ENCODE measurements at places on chromosomes 12 and 14.

GRCh38 chr12:2980630-2981029 is 21.4 kb downstream of the TEAD4 start:
- DNase-seq, result no peak

DNA sequence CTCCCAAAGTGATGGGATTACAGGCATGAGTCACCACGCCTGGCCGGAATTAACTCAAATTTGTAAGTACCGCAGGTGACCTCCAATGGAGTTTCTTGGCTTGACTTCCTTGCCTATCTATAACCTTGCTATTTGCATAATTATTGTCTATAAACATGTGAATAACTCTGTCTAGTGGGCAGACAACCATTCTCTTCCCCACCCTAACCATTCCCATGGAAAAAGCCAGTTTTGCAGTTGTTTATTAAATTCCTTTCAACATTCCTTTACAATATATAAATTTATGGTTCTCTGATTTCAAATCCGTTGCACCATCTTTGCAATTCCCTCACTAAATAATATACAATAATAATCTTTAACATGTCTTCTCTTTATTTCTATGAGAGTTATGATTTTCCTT is 61.0 kb upstream of the ZDHHC17 start:
- no peak for DNase-seq

DNA sequence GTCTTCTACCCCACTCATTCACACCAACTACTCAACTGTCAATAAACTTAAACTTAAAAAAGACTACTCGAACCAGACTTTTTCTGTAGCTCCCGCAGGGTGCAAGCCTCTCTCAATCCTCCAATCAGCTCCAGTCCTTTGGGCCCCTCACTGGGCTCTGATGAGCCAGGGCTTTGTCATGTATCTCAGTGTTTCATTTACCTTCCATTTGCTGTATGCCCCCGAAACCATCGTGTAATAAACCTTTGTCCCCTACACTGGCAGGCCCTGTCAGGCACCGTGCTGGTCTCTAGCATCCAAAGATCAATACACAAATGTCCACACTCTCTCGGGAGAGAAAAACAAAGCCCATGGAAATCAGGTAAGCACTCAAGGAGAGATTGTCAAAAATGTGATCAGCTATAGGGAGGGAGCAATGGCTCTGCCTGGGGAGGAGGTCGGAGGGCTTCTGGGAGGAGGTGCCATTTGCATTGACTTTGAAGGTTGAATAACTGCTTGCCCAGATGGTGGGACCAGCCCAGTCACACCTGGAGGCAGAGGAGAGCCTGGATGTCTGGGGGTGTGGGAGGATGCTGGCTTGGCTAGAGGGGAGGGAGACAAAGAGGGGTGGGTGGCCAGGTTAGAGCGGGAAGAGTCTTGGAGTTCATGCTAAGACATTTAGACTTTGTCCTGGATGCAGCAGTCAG is 42.1 kb upstream of the DICER1 start:
- DNase-seq, result no peak

DNA sequence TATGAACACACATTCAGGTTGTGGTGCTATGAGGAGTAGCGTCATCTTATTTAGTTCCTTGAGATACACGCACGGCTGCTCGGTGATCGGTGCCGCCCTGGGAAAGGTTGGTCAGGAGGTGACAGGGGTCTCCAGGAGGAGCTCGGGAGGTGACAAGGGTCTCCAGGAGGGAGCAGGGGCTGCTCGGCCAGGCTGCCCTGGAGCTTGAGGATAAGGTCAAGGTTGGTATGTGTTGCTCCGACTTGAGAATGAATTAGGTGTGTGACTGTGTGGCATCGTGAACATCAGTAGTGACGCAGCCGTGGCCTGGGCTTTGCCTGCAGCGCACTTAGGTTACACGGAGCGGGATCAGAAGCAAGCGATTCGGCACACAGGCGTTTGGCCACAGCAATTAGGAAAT is 36.2 kb downstream of the CCDC92 start:
- no peak for DNase-seq

- no peak for DNase-seq
Observed at GRCh38 chr12:13976880-13977279, 4.5 kb downstream of the GRIN2B start.

GRCh38 chr12:89215196-89215595 is 137.1 kb downstream of the DUSP6 start:
- no peak for DNase-seq

- DNase-seq, result no peak
Observed at GRCh38 chr14:44649061-44649460, 142.0 kb upstream of the FSCB start.

DNA sequence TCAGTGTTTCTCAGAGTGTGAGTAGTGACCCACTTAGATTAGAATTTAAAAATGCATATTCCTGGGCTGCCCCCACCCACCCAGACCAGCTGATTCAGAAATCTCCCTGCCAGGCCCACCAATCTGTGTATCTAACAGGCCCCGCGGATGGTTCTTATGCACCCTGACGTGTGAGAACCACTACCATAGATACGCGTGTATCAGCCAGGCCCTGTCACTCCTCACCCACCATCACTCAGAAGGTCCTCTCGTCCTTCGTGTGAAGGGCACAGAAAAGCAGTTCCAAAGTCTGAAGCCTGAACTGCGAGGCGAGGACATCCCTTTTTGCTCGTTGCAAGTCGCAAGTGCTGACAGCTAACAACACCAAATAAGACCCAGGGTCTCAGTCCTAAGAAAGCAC is 72.4 kb downstream of the IFT43 start:
- no peak for DNase-seq

DNA sequence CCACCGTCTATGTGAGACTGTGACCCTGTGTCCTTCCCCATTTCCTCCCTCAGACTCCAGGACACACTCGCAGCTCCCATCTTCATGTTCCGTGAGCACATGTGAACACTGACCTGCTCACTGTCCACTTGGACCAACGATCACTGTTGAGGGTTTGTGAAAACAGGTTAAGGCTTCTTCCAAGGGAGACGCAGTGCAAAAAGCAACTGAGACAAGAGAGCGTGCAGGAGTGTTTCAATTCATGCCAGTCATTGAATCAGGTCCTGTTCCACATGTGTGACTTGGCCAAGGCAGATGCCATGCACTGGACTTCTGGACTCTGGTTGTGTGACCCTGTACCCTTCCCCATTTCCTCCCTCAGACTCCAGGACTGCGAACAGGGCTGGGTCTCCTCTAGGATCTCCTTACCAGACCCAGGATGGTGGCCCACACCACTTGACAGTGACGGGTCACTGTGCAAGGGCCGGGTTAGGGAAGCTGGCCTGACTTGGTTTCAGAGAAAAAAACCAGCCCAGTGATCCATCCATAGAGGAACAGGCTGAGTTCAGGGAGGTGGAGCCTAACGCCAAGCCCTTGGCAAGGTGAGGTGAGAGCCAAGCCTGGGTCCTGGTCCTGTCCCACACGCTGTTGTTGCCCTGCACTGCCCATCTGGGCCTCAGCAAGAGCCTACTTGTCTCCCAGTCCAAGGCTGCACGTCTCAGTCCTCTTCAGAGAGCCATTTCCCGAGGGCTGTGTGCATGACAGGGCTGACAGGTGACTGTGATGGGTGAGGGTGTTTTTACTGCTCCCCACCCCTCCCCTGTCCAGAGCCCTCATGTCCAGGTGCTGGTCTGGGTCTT is 5.7 kb upstream of the KRT5 start:
- no peak for DNase-seq

DNA sequence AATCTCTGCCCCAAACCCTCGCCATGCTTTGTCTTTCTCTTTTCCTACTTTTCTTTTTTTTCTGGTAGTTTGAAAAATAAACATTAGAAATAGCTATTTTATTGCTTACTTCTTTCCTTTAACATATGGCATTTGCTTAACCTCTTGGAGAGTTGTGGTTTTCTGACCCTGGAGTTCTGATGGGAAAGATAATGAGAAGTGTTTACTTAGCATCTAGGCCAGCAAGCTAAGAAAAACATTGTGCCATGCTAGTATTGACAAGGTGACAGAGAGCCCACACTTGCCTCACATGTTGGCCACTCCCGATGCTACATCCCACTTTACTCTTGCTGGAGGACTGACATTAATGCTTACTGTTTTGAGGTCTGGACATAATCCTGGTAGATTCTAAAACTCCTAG is 886.2 kb downstream of the DIO2 start:
- no peak for DNase-seq

DNA sequence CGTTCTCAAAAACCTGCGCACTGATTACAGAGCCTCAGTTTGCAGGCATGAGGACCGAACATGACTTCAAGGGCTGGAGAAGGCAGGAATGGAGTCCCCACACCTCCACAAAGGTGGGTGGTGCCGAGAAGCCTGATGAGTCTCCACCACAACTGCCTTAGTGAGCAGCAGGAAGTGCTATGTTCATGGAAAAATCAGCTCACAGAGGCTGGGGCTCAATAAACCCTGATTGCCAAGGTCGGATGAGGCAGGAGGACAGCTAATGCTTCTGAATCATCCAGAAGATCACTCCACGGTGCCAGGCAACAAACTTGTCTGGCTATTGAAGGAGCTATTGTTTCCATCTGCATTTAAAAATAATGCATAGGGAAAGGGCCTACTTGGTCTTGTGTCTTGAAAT is 31.1 kb downstream of the APPL2 start:
- DNase-seq, result no peak

- peak; percentile 8 for DNase-seq
Observed at GRCh38 chr14:76644855-76645518, 116.3 kb upstream of the VASH1 start.

DNA sequence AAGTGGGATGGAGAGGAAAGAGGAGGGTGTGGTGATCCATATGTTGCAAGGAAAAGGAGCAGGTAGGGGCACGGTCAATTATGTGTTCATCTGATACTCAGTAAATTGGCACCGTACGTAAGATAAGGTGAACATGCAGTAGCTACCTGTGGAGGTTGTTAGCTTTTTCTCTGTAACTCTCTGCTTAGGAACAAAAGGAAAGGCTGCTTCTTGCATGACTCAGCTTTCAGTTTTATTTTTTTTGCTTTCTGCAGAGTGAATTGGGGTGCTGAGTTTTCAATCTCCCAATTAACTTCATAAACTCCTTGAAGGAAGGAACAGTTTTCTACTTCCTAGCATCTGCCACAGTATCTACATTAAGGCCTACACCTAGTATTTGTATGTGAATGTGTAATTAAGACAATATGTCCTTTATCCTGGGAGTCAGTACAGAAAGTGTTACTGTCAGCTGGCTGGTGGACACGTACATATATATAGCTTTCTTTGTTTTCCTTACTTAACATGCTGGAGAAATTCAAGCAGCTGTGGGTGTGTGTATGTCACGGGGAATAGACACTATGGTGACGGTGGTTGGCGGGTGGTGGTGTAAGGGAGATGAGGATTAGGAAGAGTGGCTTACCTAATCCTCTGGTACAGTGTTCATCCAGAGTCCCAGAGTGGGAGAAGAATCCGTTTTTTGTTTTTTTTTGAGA is 40.1 kb upstream of the WNK1 start:
- peak; percentile 24 for DNase-seq
